ENCODE measurements at places on chromosomes 1 and 21.

DNA sequence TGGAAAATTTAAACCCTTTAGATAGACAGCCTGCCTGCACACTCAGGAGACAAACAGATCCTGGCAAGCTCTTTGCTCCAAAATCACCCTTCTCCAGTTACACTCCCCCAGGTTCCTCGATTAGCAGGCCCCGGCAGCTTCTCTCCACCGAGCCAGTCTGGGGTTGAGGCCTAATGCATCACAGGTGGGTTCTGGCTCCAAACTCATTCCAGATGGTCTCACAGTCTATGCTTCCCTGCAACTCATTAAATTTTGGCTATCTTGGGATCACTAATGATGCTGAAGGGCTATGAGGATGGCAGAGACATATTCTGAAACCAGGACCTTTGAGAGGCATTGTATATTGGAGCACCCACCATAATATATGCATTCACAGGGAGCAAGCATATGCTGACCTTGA lies 559.8 kb upstream of the USP24 start:
- DNase-seq, result no peak

DNA sequence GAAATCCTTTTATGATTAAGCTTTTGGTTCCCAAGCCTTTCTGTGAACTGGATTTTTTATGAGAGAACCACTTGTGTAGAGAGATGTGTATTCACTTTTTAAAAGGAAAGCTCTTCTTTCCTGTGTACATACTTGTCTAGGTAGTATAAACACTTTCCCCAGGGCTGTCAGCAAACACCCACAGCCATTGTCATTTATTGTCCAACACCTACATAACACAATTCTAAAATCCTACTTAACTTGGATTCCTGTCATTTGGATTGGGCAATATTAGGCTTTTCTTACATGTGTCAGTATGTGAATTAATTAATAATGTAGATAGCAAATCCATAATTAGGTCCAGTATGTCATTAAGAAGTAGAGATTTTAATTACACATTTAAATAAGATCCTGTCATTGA lies 12.3 kb downstream of the DDX20 start:
- DNase-seq, result no peak

GRCh38 chr1:200238311-200238710 lies 171.5 kb downstream of the ZNF281 start:
- no peak for DNase-seq

DNA sequence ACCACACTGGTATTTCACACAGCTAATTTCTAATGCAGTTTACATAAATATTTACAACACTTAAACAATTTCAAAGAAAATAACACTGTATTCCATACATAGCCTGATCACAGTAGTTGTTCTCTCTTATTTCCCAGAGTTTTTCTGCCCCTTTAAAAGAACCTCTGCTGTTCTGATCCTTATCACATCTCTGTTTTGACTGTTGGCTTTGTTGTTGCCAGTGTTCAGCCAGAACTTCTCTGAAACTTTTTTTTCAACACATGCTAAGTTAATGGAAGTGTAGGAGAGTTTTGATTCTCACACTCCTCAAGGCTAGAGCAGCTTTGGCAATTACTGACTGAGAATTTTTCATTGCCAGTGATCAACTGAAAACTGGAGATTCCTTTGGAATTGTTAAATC lies 11.1 kb downstream of the SELE start:
- DNase-seq, result no peak

GRCh38 chr1:225581186-225581585 lies 71.7 kb downstream of the ENAH start:
- DNase-seq, result no peak

DNA sequence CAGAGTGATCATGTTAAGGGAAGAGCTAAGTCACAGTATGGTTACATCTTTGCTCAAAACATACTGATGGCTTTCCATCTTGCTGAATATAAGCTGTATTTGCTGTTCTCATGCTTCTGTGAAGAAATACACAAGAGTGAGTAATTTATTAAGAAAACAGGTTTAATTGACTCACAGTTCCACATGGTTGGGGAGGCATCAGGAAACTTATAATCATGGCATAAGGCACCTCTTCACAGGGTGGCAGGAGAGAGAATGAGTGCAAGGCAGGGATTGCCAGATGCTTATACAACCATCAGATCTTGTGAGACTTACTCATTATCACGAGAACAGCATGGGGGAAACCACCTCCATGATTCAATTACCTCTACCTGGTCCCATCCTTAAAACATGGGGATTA lies 24.4 kb upstream of the RGS5 start:
- DNase-seq, result no peak
